Left lung (tissue), 14 donors: ENCODE measurements at places on chromosomes 2 and 18. TPM values are rescaled to one million over a fixed set of nuclear protein-coding genes. Genes with fewer than 3 reads are reported as not detected.
A peak's percentile ranks its signal among the peaks of the same experiment; 100 is the strongest.

DNA sequence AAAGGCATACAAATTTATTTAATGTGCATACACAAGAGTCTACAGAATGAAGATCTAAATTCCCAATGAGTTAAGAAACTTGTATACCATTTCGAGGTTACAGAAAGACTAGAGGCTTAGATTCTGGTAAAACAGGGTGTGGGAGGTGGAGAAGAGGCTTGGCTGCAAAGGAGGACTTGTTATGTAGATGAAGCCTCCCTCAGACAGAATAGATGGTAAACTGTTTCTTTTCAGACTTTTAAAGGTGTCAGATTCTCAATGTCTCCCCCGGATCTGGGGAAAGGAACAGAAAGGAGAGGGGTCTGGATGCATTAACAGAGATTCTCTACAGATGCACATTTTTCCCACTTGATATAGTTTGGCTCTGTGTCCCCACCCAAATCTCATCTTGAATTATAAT is 126.0 kb downstream of the ST6GAL2 start:
- no peak overlapping the region for H3K27ac ChIP-seq
- H3K27me3 ChIP-seq, result no peaks in the 10 kb centered on the region
- DNase-seq, result no peak
- no peak overlapping the region for H3K4me3 ChIP-seq
- H3K36me3 ChIP-seq, result no peaks in the 10 kb centered on the region

GRCh38 chr18:61764381-61764780 is 128.4 kb downstream of the RNF152 start:
- H3K4me1 ChIP-seq, result no peaks in the 10 kb centered on the region
- no peak overlapping the region for H3K27ac ChIP-seq
- H3K36me3 ChIP-seq, result no peaks in the 10 kb centered on the region
- no peak for DNase-seq
- H3K27me3 ChIP-seq, result no peaks in the 10 kb centered on the region

DNA sequence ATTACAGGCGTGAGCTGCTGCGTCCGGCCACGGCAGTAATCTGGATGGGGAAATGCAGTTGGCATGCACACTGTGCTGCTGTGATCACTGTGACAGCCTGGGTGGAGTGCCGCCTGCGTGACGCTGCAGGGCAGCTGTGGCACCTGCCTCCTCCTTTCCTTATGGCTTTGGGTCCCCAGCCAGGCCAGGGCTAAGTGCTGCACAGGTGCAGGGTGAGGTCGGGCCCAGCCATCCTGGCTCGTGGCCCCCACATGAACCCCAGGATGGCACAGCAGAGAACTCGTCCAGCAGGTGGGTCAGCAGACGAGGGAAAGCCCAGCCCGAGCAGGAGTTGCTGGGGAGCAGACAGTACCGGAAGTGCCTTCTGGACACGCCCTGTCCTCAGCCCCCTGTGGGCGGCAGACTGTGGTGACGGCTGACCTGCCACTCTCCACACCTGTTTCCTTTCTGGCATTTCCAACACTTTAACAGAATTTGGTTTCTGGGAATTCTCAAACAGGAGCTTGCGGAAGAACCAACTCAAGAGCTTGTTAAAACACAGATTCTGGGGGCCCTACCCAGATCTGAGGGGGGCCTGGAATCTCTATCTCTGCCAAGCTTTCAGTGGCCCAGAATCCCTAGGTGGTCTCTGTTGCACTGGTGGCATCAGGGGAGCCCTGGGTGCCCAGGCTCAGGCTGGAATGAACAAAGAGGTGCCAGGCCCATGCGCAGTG is 16.9 kb downstream of the HS1BP3 start:
- H3K36me3 ChIP-seq, result no peaks in the 10 kb centered on the region
- H3K4me1 ChIP-seq, result peaks cover 23% of the 10 kb centered on the region
- peak overlapping the region; percentile 69 for H3K27ac ChIP-seq
- peak; percentile 82 for DNase-seq
- no peaks in the 10 kb centered on the region for H3K27me3 ChIP-seq

- DNase-seq, result no peak
- no peaks in the 10 kb centered on the region for H3K36me3 ChIP-seq
- H3K4me1 ChIP-seq, result peaks cover 6% of the 10 kb centered on the region
- H3K4me3 ChIP-seq, result no peak overlapping the region
- H3K27ac ChIP-seq, result no peak overlapping the region
Measured at GRCh38 chr2:28577791-28578680, 82.2 kb downstream of the PLB1 start.

DNA sequence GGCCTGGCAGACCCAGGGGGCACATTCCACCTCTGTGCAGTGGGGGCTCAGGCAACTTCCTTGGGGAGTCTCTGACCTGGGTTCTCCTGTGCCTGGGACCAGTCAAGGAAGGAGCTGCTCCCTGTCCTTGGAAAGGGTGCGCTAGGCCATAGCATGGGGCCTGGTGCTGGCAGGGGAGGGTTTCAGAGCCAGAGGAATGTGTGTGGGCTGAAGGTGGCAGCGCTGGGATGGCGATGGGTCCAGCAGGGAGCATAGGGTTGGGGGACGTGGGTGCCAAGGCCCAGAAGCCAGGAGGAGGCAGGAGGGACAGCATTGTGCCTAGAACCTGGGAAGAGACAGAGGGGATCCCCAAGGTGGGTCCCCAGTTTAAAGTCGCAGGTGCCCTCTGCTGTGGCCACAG is 66.3 kb upstream of the TUBA3E start:
- H3K4me3 ChIP-seq, result no peak overlapping the region
- peaks cover 26% of the 10 kb centered on the region for H3K27me3 ChIP-seq
- no peak for DNase-seq
- H3K4me1 ChIP-seq, result no peaks in the 10 kb centered on the region

DNA sequence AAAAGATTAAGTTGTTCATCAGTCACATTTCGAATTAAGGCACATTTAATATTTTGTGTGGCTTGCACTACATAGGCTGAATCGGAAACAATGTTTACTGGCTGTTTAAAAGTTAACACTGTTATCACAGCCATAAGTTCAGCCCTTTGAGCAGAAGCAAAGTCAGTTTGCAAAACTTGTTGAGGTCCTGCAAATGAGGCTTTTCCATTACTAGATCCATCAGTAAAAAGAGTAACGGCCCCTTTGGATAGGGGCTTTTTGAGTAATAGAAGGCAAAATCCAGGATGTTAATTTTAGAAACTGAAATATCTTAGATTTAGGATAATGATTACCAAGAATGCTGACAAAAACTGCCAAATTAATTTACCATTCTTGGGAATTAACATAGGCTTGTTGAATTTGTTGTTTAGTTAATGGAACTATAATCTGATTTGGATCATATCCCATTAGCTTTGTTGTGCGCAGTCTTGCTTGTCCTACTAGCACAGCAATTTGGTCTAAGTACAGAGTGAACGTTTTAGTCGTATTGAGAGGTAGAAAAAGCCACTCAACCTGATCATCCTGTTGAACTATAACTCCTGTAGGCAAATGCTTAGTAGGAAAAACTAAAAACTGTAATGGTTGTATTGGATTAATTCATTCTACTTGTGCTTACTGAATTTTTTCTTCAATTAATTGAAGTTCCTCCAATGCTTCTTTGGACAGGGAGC is 13.9 kb upstream of the SUCLG1 start:
- no peaks in the 10 kb centered on the region for H3K4me1 ChIP-seq
- DNase-seq, result no peak
- no peak overlapping the region for H3K4me3 ChIP-seq
- no peaks in the 10 kb centered on the region for H3K27me3 ChIP-seq

- no peak overlapping the region for H3K27ac ChIP-seq
- H3K36me3 ChIP-seq, result no peaks in the 10 kb centered on the region
- DNase-seq, result no peak
- H3K4me1 ChIP-seq, result no peaks in the 10 kb centered on the region
- peaks cover 48% of the 10 kb centered on the region for H3K27me3 ChIP-seq
Measured at GRCh38 chr2:149473068-149473467, 114.5 kb downstream of the MMADHC start.

GRCh38 chr2:16330982-16331381 is 334.7 kb downstream of the CYRIA start:
- peaks cover 4% of the 10 kb centered on the region for H3K4me1 ChIP-seq
- H3K27ac ChIP-seq, result no peak overlapping the region
- H3K36me3 ChIP-seq, result no peaks in the 10 kb centered on the region
- DNase-seq, result no peak
- H3K27me3 ChIP-seq, result no peaks in the 10 kb centered on the region
- H3K4me3 ChIP-seq, result no peak overlapping the region

DNA sequence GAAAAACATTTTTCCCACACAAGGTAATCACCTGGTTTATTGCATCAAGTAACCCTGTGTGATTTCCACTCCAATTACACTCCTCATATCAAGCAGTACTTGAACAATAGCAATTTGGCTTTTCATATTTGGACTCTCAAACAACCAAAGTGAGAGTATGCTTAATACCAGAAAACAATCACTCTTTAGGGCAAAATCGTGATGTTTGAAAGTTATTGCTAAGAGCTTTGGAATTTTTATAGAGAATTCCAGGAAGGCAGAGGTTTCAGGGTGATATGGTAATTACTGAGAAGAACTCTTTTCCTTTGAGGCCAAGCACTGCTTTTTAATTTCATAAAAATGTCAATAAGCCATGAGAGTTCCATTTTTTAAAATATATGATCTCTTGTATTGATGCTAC is 779.5 kb upstream of the LRRTM1 start:
- H3K4me1 ChIP-seq, result no peaks in the 10 kb centered on the region
- H3K27me3 ChIP-seq, result no peaks in the 10 kb centered on the region
- no peak overlapping the region for H3K4me3 ChIP-seq
- DNase-seq, result no peak
- H3K36me3 ChIP-seq, result no peaks in the 10 kb centered on the region

- no peaks in the 10 kb centered on the region for H3K36me3 ChIP-seq
- H3K4me3 ChIP-seq, result no peak overlapping the region
- no peak for DNase-seq
- no peak overlapping the region for H3K27ac ChIP-seq
- H3K27me3 ChIP-seq, result no peaks in the 10 kb centered on the region
Measured at GRCh38 chr2:77009307-77009706, 512.9 kb downstream of the LRRTM4 start.

- H3K36me3 ChIP-seq, result no peaks in the 10 kb centered on the region
- no peak for DNase-seq
- H3K4me3 ChIP-seq, result no peak overlapping the region
Measured at GRCh38 chr18:34710934-34711333, 836 bp downstream of the DTNA start.

The LGALSL gene
- total RNA-seq, result 33.5 TPM

GRCh38 chr2:33250417-33251029 is 225.9 kb upstream of the RASGRP3 start:
- H3K27ac ChIP-seq, result no peak overlapping the region
- DNase-seq, result no peak
- H3K4me3 ChIP-seq, result no peak overlapping the region

DNA sequence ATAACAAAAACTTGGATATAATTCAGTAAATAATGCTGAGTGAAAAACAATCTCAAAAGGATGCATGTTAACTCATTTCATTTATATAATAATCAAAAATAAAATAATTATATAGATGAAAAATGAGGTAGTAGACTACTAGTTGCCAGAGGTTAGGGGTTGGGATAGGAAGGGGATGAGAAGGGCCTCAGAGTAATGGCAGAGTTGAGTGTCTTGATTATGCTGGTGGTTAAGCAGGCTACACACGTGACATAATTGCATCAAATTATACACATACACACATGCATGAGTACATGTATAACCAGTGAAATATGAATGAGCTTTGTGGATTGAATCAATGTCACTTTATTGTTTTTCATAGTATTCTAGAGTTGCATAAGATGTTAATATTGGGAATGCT is 201.0 kb downstream of the RIT2 start:
- H3K4me1 ChIP-seq, result no peaks in the 10 kb centered on the region
- H3K27ac ChIP-seq, result no peak overlapping the region
- no peak for DNase-seq
- H3K36me3 ChIP-seq, result no peaks in the 10 kb centered on the region

The LONRF2 gene
- total RNA-seq, result 3.8 TPM

DNA sequence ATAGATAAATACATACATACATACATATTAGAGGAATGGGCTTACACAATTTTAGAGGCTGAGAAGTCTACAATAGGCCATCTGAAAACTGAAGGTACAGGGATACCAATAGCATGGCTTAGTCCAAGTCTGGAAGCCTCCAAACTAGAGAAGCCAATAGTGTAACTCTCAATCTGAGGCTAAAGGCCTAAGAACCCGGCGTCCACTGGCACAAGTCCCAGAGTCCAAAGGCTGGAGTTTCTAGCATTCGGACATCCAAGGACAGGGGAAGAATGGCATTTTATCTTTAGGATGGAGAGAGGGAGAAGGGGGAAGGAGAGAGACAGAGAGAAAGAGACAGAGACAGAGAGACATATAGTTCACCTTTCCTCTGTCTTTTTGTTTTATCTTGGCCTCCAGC is 63.7 kb upstream of the SYT4 start:
- H3K27ac ChIP-seq, result no peak overlapping the region
- H3K4me1 ChIP-seq, result no peaks in the 10 kb centered on the region
- H3K36me3 ChIP-seq, result no peaks in the 10 kb centered on the region
- no peak for DNase-seq
- no peaks in the 10 kb centered on the region for H3K27me3 ChIP-seq

- no peak for DNase-seq
- no peaks in the 10 kb centered on the region for H3K4me1 ChIP-seq
- H3K4me3 ChIP-seq, result no peak overlapping the region
- no peak overlapping the region for H3K27ac ChIP-seq
- no peaks in the 10 kb centered on the region for H3K27me3 ChIP-seq
Measured at GRCh38 chr2:75428060-75428459, 132.7 kb downstream of the EVA1A start.

The MBD2 gene
- 89.6 TPM for total RNA-seq

DNA sequence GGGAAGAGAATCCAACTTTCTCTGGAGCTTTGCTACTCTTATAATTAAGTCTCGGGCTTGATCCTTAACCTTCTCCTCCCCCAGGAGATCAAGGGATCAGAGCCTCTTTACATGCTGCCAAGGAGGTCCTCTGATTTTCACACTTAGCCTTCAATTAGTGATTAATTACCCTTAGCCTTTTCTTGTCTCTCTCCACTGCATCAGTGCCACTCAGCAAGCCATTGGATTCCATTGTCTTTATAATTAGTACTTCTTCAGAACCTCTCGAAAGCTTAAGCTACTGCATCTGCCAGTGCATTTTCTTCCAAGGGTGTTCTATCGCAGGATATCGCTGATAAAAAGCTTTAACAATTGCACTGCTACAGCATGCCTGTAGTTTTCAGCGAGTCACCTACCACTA is 477.0 kb upstream of the MEIS1 start:
- no peak overlapping the region for H3K27ac ChIP-seq
- H3K4me1 ChIP-seq, result no peaks in the 10 kb centered on the region
- DNase-seq, result no peak
- H3K4me3 ChIP-seq, result no peak overlapping the region

DNA sequence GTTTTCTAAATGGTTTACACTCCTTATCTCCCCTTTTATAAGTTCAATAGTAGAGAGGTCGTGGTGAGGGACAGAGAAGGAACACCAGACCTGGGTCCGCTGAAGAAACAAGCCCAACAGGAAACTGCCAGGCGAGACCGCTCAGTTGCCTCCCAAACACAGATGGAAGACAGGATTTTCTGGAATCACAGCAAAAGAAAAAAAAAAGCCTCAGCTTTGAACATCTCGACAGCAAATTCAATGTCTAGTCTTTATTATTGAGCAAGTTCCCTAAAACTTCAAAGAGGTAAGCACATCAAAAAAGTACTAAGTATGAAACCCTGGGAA is 33.5 kb upstream of the GNAL start:
- H3K27me3 ChIP-seq, result peaks cover 27% of the 10 kb centered on the region
- DNase-seq, result no peak
- H3K36me3 ChIP-seq, result no peaks in the 10 kb centered on the region
- H3K27ac ChIP-seq, result no peak overlapping the region
- H3K4me3 ChIP-seq, result no peak overlapping the region
- H3K4me1 ChIP-seq, result peaks cover 7% of the 10 kb centered on the region
